ENCODE measurements at places on chromosomes 7 and 10.
A peak's percentile ranks its signal among the peaks of the same experiment; 100 is the strongest.

DNA sequence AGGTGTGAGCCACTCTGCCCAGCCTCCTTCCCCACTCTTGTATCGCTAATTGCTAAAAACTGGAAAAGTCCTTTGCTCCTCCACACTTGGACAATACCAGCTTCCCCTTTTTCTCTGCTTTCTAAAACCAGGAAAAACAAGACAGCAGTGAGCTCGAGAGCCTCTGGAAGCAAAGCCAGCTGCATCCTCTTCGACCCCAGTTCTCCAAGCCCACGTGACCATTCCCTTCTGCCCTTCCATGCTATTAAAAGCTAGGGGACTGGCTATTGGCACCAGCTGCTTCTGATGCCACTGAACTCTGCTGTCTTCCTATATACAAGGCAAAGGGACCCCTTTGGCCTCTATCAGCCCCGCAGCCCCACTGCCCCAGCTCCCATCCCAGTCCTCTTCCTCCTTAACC lies 92.2 kb downstream of the SPDYE5 start:
- DNase-seq: no peak

DNA sequence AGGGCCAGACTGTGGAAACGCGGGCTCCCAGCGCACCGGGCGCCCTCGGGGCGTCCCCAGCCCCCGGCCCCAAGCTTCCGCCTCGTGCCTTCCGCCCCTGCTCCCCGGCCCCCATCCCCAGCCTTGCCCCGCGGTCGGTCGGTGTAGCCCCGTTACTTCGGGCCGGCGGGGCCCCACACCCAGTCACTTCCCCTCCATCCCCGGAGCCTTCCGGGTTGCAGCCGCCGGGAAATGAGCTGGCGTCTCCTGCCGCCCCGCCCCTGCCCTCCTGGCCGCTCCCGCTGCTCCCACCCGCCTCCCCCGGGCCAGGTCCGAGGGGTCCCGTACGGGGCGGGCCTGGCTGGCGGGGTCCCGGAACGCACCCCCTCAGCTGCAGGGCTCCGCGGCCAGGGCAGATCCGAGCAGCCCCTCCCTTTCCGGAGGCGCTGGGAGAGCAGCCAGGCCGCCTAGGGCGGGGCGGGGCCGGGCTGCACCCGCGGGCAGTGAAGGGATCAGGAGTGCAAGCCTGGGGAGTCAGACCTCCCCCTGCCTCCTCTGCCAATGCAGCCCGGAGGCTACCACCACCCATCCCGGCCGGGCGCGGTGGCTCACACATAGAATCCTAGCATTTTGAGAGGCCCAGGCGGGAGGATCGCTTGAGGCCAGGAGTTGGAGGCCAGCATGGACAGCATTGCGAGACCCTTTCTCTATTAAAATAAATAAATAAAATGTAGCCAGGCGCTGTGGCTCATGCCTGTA lies 709 bp downstream of the ARPC1B start:
- no peak for DNase-seq

DNA sequence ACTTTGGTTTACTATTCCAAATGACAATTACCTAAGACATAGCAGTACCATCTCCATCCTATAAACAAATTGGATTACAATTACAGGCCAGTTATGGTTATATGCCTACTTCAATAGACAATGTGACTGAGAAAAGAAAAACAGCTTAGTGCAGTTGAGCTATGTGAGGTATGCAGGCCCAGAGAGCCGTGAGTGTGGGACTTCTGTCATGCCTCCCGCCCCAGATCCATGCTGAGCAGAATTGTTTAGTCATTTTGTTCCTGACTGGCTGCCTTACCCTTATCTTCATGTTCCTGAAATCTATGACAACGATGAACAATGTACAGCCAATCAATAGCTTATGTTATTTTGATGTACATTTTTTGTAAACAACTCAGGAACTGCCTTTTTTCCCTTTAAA lies 21.7 kb downstream of the LARP4B start:
- no peak for DNase-seq

DNA sequence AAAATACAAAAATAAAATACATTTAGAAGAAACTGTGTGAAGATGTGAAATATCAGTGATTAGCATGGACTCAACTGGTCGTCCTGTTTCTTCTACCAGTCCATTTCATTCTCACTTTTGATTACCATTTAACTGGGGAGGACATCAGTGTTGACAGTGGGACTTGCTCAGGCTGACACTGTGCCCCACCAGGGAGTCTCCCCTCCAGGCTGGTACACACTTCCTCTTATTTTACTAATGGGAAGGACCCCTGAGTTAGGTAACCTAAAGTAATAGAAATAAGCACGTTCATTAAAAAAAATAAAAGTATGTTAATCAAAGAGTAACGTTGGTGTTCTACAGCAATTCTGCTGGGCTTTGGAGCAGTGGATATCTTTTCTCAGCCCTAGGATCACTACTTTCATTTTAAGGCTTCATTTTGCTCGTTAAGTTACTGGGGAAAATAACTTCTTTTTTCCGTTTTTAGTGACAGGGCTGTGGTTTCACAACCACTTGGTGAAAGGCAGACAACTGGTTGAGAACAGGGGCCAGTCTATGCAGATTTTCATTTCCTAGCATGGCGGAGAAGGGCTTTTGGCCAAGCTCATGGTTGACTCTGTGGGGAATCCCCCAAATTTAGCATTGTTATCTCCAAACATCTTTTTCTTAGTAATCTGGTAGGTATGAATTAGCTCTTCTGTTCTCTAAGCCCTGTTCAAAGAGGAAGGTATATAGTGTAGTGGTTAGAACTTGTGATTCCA lies 2.1 kb downstream of the SNX10 start:
- DNase-seq: no peak

DNA sequence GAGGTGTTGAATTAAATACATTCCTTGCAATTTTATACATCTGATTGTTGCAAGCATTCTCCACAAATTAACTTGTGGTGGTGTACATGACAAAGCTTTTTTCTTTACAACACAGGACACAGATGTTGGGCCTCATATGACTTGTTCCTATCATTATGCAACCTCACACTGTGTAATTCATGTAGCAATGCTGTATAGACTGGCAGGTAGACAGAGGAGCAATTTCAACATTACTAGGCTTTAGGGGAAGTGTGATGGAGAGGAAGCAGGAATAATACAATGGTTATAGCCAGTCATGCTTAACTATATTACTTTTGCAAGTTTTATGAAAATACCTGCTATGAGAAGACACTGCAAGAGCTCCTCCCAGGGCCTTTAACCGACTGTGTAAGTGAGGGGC lies 832.1 kb downstream of the CNTNAP2 start:
- no peak for DNase-seq

- peak; percentile 7 for DNase-seq
Observed at GRCh38 chr10:4315551-4315950, 510.5 kb upstream of the AKR1E2 start.

DNA sequence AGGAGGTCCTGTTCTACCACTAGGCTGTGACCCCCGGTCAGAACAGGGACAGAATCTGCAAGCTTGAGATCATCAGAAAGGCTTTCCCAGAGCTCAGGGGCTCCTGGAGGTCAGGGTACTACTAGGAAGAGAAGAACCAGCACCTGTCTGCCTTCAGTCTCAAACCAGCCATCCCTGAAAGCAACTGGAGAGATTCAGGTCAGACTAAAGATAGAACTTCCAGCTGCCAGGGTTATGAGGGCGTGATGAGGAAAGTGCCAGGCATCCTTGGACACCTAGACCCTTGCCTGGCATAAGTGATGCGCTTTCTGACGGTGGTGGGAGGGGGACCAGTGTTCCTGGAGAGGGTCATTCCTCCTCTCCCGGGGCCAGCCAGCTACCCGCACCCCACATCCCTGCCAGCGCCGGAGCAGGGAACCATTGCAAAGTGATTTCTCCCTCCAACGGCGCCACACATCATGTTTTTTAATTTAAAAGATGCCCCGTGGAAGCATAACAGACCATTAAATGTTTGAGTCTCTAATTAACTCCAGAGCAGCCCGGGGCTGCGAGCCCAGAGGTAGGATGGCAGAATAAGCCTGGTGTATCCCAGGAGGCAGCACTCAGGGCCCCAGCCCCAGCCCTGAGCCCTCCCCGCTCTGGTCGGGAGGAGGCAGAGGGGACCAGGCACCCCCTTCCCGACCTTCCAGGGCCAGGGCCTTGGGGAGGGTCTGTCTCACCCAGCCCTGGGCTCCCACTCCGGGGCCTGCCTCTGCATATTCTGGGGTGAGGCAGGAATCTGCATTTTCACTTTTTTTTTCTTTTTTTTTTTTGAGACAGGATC lies 64.0 kb downstream of the ELFN1 start:
- no peak for DNase-seq

DNA sequence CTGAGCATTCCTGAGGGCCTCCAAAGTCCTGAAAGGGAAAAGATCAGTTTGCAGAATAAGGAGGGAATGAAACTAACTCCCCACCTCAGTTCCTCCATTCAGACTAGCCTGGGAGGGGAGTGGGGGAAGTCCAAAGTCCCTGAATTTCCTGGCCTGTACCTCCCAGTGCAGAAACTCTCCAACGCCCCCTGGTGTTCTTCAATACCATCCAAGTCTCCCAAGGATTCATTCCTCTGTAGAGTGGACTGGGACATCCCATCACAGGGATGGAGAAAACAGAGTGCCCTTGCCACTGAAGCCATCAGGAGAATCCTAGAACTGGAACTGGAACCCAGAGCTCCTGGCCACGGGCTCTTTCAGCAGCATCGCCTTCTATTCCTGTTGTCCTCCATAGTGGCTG lies 1.6 kb upstream of the COL13A1 start:
- no peak for DNase-seq

- DNase-seq: no peak
Observed at GRCh38 chr10:35375091-35375765, 38.9 kb downstream of the CCNY start.

- no peak for DNase-seq
Observed at GRCh38 chr10:114303556-114303955, 64.5 kb downstream of the VWA2 start.

DNA sequence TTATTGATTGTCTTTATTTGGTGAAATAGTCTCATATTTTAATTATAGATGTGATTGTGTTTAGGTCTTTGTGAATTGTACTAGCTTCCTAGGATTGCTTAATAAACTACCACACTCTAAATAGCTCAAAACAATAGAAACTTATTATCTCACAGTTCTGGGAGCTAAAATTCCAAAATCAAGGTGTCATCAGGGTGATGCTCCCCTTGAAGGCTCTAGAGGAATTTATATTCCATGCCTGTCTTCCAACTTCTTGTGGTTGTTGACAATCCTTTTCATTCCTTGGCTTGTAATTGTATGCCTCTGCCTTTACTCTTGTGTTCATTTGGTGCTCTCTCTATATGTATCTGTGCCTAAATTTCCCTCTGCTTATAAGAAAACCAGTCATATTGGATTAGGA lies 155.3 kb upstream of the AKR1E2 start:
- no peak for DNase-seq

GRCh38 chr7:148151778-148152177 lies 438.8 kb upstream of the C7orf33 start:
- no peak for DNase-seq

DNA sequence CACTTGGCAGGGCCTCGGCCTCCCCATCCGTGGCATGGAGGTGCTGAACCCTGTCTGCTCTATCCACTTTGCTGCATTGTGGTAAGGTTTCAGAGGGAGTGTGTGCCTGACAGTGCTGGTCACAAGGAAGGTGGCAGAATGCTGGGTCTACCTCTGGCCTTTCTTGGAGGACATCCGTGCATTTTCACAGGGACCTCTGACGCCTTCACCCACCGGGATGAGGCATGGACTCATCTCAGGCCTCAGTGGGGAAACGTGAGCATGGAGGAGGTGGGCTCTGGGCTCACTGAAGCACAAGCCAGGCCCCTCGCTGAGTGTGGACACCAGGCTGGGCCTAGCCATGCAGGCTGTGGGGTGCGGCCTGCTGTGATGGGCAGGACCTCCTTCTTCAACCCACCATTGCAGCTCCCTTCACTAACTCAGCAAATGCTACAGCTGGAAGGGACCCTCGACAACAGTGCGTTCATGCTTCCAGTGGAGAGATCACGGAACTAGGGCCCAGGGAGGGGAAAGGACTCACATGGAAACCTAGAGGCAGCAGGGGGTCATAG lies 8.6 kb downstream of the TBATA start:
- no peak for DNase-seq

DNA sequence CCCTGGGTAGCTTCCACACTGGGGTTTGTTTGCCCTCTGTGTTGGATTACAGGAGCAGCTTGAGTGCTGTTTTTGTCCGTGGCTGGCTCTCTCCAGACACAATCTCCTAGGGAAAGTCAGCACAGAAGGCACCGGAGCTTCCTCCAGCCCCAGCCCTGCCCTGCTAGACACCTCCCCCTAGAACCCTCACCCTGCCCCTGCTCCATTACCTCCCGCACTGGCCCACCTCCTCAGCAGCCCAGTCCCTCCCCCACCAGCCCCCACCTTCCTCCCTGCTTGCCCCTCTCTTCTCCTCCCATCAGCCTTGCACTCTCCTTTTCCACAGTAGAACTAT lies 130.5 kb downstream of the ADCY1 start:
- DNase-seq: no peak

DNA sequence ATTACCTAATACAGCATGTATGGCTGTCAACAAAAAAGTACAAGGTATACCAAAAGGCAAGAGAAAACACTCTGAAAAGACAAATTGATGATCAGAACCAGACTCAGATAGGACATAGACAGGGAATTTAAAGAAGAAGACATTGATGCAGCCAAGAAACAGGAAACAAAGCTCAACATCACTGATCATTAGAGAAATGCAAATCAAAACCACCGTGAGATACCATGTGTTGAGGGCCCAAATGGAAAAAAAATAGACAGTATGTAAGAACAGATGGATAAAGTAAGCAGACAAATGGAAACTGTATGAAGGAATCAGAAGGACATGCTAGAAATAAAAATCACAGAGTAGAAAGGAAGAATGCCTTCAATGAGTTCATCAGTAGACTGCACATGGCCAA lies 23.3 kb downstream of the CARD11 start:
- no peak for DNase-seq
